ENCODE measurements at places on chromosomes 1 and 21.

DNA sequence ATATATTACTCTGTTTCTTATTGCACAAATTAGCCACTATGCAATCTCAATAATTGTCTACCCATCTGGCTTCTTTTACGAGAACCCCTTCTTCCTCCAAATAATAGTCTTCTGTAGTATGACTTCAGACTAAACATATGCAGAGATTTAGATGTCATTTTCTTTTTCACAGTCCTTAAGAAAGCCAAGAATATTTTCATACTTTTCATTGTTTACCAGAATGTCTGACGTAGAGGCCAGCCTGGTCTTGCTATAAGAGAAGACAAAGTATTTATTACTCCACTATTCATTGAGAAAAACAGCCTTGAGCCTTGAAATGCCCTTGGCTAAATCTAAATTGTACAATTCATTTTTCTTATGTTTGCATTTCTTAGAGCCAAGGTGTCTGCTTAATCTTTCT, 714.9 kb upstream of the CXADR start:
- no peak for DNase-seq

DNA sequence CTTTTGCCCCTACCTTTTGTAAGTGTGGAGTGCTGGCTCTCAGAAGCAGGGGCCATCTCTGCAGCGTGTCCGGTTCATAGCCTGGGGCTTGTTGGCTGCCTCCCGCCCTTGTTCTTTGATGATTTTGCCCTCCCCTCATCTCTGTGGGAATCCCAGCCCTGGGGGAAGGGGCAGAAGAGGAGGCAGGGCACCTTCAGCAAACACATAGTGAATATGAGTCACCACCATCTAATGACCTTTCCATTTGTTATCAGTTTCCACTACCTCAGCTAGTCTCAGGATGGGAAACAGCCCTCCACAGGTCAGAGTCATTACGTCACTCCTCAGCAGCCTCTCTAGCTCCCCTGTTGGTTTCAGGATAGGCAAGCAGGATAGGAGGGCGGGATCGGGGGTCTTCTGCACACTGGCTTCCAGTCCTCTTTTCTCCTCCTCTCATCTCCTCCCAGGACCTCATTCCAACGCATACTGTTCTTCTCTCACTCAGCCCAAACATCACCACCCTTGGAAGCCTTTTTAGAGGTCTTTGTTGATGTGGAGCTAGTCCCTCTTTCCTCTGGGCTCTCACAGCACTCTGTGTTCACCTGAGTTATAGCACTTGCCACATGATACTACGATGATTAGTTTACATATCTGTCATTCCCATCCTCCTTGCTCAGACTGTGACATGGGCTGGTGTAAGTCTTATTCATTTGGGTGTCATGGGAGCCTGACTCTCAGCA, 15.8 kb downstream of the GADD45A start:
- no peak for DNase-seq

GRCh38 chr1:191929383-191929782, 228.9 kb upstream of the RGS18 start:
- DNase-seq, result no peak

GRCh38 chr1:119968601-119969000, 72.3 kb upstream of the ADAM30 start:
- no peak for DNase-seq

DNA sequence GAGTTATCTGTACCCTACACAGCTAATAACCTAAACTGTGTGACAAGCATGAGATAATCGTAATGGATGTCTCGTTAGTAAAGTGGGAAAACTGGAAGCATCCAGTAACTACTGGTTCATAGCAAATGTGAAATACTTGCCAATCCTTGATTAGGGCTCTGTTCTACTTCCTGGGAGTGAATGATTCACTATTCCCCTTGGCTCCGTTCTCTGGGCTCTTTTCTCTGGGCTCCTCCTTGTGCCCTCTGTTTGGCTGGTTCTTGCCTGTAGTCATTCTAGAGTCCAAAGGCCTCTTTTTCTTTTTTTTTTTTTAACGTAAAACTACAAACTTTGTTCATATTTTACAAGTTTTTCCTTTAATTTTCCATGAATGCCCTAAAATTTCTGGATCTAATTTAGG, 465.8 kb upstream of the PLXNA2 start:
- no peak for DNase-seq

DNA sequence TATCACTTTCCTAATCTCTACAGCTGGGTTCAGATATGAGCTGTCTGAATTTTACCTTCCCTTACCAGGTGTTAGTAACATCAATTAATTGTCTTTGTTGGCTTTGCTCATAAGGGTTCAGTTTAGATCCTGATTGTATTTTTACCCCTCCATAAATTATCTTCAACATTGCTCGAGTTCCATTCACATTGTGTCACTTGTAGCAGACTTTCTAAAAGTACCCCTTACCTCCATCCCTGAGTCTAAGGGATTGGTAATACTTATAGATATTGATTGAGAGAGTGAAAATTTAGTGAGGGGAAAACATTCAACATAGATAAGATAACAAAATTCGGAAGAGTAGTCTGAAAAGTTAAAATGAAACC, 7.3 kb downstream of the RASAL2 start:
- DNase-seq, result no peak

GRCh38 chr1:160070243-160071163, 543 bp upstream of the KCNJ10 start:
- peak; percentile 13 for DNase-seq

DNA sequence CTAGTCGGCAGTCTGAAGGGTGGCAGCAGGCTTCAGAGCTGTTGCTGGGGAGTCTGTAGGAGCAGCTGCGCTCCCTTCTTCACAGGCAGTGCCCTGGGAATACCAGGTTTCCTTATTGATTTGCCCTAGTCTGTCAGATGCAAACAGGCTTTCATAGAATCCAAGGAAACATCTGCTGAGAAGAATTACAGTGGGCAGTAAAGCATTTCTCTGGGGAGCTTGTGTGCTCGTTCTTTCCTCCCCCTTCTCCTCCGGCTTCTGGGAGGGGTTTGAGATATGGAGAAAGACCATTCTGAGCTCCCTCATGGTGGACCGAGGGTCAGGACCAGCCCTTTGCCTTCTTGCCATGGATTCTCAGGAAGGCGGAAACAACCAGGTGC, 25.4 kb upstream of the PARP1 start:
- DNase-seq, result no peak

DNA sequence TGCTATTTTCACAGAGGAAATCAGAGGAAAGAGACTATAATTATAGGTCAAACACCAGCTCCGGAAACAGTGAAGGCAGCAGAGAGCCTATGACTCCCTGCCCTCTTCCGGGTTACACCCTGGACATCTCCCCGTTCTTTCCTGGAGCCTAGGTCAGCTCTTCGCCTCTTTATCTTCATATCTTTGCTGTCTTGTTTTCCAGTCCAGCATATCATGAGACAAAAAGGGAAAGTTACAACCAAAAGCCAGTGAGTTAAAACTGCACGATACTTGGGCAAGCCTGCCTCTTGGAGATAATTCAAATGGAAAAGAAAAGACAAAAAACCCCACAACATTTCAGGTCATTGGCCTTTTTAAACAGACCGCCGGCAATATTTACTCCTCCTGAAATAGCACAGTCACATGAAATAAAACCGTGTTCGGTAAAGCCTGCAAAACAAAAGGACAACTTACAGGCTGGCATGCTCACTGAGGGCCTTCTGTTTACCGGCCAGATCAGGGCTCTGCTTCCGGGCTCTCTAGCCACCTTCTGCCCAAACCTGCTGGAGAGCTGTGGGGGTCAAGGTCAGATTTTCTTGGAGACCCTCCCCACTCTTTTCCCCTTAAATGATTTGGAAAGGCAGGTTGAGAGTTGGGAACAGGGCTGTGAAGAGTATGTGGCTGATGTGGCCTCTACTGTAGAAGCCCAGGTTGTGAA, 42.8 kb upstream of the PPP2R5A start:
- no peak for DNase-seq

GRCh38 chr21:30447056-30447455, 7.0 kb downstream of the KRTAP15-1 start:
- no peak for DNase-seq

GRCh38 chr1:78060857-78061563, 15.2 kb downstream of the GIPC2 start:
- DNase-seq, result no peak

DNA sequence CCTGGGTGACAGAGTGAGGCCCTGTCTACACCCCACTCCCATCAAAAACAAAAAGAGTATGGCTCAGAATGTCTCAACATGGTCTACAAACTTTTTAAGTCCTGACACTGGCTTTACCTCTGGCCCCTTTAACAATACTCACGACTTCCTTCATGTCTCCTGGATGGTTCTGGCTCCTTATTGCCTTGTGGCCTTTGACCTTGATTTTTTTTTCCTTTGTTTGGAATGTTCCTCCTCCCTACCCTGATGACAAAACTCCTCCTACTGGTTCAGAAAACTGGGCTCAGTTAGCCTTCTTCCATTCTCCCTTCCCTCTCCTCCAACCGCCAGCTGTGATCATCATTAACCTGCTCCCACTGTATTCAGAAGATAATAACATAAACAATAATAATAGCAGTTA, 4.6 kb upstream of the SOAT1 start:
- DNase-seq, result no peak

DNA sequence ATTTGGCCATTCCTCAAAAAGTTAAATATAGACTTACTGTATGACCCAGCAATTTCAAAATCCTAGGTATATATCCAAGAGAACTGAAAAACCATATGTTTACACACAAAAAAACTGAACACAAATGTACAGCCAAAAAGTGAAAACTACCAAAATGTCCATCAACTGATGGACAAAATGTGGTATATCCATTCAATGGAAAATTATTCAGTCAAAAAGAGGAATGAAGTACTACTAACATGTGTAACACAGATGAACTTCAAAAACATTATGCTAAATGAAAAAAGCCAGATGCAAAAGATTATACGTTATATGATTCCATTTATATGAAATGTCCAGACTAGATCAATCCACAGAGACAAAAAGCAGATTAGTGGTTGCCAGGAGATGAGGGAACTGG, 8.0 kb downstream of the AIDA start:
- DNase-seq, result no peak

- peak; percentile 5 for DNase-seq
Observed at GRCh38 chr1:54107131-54107530, 45.7 kb downstream of the CDCP2 start.

- no peak for DNase-seq
Observed at GRCh38 chr1:221515496-221515895, 226.4 kb downstream of the DUSP10 start.

DNA sequence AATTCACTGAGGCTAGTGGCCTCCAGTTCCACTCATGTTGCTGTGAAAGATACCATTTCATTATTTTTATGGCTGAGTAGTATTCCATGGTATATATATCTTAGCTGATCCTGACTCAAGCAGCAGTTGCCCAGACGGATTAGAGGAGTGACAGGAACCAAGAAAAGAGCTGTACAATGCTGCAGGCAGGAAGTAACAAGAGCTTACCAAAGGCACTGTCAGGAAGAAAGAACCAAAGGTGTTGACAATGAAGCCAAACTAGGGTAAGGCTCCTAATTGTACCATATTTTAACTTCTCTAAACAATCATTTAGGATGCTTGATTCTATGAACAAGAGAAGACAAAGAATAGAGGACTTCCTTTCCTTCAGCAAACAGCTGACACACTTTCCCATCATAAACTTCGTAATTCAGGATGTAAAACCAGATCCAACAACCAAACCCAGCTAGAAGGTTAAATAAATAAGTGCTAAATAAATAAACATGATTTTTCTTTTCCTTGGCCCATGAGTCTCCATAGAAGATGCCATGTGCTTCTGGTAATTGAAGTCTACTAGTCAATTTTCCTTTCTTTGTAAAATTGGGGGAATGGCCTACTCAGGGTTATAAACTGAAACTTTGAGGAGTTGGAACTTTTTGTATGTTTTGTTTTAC, 248.2 kb upstream of the SGIP1 start:
- DNase-seq, result no peak

- DNase-seq, result no peak
Observed at GRCh38 chr1:54493608-54494007, 54.4 kb upstream of the ACOT11 start.

GRCh38 chr21:32477424-32477745, 64.9 kb downstream of the EVA1C start:
- no peak for DNase-seq

DNA sequence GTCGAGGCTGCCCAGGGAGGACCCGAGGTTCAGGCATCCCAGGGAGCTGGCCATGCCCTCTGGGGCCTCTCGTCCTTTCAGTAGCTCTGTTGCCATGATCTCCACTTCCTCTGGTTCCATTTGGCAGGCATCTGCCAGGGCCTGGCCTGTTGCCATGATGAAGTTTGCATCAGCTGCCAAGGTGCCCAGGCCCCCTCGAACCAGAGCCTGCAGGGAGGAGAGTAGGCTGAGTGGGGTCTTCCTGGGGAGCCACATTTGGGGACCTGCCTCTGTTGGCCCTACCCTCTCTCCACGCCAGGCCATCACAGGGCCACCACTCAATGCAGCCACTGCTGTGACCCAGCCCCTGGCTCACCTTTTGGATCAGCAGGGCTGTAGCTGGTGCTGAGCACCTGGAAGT, 16.4 kb upstream of the KIF21B start:
- DNase-seq, result no peak

- DNase-seq, result no peak
Observed at GRCh38 chr1:147784941-147785340, 24.5 kb upstream of the GJA5 start.

GRCh38 chr1:28887419-28887834, 26.9 kb upstream of the EPB41 start:
- no peak for DNase-seq

GRCh38 chr21:34365809-34366208, 2.0 kb downstream of the KCNE2 start:
- no peak for DNase-seq

DNA sequence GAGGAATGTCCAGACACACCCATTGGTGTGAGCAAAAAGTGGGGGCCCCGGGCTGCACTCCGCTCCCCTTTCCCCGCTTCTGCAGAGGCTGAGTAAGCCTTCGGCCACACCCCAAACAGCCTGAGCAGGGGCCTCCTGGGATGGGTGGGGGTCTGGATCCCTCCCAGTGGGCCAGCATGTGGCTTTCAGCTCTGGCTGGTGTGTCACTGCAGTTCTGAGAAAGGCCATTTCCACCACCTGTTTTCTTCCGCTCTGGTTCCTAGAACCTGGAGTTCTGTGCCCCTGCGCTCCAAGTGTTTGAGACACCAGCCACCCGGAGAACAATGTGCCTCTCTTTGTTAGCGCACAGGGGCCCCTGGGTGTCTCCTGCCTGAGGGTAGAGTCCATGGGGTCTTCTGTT, 30.9 kb downstream of the SLC37A1 start:
- no peak for DNase-seq

DNA sequence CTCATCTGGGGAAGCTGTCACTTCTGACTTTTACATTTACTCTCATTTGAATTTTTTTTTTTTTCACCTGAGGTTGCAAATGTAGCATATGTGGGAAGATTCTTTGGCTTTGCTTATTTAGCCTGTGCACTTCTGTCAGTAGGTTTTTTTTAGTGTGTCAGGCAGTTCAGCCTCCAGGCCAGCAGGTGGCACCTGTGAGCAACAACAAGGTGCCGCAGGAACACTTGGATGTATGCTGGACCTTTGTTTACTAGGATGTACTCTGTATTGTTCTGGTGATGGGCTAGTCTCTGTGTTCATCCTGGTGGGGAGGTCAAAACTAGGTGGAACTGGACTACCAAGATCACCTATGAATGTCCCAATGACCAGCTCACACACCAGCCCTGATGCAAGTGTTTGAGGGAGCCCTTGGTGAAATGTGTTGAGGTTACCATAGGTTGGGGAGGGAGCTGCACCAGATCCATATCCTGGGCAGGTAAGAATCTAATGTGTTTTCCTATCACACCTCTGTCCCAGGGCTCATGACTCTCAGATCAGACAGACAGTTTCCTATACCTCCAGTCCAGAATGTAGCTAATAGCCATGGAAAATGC, 618.2 kb downstream of the BRINP3 start:
- DNase-seq, result no peak

- DNase-seq, result no peak
Observed at GRCh38 chr21:31848326-31848985, 24.4 kb upstream of the HUNK start.

GRCh38 chr1:42380586-42381279, at the start of gene RIMKLA:
Gene RIMKLA (plus strand): TSS chr1:42380792. CDS start chr1:42380935, 143 bp downstream.
- DNase-seq, result no peak

Data from fibroblast of gingiva (primary cell).